ENCODE measurements at places on chromosomes 13 and 19. TPM values are rescaled to one million over a fixed set of nuclear protein-coding genes. Genes with fewer than 3 reads are reported as not detected.

GRCh38 chr19:35559281-35559659 lies 4.2 kb downstream of the ATP4A start:
- no peak for DNase-seq

GRCh38 chr19:21856773-21857514 lies 21.0 kb upstream of the ZNF43 start:
- DNase-seq: no peak

RAVER1 gene
- 14.1 TPM for polyA plus RNA-seq

DNA sequence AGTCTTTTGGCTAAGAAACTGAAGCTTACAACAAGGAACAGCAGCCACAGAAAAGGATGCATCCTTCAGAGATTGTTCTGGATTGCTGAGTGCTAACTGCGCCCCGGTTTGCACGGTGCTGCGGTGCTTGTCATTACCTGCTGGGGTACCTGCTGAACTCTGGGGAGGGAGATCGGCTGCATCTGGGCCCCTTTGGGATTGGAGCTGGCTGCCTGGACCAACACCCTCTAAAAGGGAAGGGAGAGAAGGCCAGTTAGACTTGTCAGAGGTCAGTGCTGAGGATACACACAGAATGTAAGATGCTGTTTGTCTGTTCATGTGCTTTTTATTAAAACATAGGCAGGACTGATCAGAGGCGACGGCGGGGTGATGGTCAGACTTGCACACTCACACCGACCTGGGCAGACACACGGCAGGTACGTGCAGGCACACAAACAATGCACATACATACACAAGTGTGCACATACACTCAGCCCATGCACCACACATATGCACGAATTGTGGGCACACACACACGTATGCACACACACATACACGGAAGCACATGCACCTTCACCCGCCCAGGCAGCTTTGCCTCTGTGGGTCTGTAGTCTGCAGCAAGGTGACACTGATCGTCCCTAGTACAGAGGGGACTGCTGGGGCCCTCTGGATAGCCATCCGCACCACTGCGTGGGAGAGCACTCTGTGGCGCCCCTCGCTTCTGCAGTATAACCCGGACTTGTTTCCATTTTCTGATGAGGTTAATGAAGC lies 66.1 kb downstream of the RFX2 start:
- no peak for DNase-seq

DNA sequence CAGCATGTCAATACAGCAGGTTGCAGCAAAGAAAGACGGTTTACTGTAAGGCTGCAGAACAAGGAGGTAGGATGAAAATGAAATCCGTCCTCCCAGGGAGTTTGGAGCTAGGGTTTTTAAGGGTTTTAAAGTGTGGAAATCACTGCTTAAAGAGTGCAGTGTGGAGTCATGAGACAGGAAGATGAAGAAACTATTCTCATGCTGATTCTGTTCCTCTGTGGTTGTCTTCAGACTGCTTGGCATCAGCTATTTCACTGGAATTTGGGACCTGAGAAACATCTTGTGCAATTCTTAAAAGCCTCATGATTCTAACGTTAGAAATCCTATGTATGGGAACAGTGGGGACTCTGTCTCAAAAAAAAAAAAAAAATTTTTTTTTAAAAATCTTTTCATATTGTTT lies 11.4 kb downstream of the ZNF331 start:
- DNase-seq: no peak

DNA sequence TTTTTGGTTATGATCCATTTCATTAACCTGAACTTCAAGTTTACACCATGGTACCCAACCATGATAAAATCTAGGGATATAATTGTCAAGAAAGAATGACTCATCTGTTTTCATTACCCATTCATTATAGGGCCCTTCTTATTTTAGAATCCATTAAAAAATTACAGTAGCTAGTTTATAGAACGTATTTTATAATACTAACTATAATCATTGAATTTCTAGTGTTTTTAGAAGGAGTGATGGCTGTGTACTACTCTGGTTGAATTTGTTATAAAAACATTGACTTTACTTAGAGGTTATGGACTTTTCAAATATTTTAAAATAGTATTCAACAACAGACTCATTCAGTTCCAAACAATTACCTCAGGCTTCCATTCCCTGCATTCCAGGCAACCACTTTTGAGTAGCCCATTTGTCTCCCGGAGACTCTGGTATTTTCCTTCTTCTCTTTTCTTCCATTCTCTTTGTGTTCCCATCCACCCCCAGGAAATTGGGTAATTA lies 71.9 kb upstream of the KLF12 start:
- DNase-seq: no peak

DNA sequence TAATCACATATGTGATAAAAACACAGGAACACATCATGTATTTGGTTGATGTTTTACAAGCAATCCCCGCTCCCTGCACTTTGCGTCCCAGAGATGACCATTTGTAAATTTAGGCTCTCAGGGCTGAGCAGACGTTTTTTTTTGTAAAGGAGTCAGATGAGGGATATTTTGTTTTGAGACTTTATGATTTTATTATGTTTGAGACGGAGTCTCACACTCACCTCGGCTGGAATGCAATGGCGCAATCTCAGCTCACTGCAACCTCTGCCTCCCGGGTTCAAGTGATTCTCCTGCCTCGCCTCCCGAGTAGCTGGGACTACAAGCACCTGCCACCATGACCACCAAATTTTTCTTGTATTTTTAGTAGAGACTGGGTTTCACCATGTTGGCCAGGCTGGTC lies 1.4 kb downstream of the TLE6 start:
- DNase-seq: no peak

SPACA7 gene
- not detected for polyA plus RNA-seq

DNA sequence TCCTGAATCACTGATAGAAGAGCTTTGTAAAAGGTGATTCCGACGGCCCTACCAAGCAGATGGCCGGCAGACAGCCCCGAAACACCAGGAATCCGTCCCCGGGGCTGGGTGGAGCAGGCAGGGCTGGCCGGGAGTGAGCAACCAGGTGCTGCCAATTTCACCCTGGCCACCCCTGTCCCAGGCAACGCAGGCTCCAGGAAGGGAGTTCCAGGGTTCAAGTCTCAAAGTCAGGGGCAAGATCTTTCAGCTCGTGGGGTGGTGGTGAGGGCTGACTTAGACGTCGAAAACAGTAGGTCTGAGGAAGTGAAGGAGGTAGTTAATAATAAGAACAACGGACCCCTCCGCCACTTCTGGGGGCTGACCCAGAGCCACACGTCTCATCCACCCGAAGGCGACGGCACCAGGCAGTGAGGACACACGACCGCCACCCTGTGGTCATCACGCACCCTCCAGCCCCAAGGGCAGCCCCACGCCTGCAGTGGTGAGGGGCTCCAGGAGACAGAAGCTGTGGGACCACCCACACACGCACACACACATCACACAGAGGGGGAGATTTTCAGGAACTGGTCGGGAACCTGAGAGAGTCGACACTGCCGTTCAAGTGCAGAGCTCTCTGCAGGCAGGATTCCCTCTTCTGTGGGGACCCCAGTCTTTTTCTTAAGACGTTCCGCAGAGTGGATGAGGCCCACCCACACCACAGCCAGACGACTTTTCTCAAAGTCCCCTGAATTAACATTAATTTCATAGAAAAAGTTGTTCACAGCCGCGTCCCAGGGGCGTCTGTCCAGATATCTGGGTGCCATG lies 67.2 kb downstream of the SPACA7 start:
- DNase-seq: no peak

DNA sequence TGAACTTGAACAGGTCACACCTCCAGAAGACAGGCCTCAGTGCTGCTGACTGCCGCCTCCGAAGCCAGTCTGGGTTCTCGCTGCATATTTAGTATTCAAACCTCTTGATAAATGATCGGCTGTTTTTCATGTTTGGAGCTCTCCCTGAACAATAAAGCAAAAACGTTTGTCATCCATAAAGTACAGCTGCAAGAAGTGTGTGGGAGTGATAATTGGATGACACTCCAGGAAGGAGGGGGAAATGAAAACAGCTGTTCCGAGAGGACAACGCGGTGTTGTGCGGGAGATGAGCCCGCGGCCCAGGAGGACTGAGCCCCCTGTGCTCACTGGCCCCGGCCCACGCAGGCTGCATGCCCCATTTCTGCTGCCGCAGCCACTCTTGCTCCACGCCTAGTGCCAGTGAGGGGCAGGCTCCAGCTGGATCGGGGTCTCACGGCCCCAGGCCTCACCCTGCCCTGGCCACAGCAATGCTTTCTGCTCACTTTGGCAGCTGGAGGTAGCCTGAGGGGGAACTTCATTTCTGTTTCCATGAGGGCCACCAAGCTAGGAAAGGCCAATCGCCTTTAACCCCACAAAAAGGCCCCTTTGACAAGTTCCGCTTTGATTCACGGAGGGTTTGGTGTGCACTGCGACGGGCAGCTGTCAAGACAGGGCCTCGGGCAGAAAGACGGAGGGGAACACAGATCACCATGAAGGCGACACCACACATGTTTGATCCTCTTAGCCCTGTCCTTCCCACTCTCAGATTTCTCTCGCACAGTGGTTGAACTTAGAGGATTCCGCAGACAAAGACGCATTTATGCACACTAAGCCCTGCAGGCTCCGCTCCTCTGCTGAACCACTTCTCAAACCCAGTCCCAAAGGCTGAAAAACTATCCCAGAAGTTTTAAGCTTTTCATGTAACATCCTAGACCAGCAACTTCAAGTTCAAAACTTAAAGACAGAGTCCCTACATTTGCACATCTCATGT lies 537.6 kb downstream of the EFNB2 start:
- no peak for DNase-seq

GRCh38 chr19:7933411-7933810 lies 7.5 kb upstream of the CTXN1 start:
- no peak for DNase-seq

LGI4 gene
- polyA plus RNA-seq: 1.1 TPM

DNA sequence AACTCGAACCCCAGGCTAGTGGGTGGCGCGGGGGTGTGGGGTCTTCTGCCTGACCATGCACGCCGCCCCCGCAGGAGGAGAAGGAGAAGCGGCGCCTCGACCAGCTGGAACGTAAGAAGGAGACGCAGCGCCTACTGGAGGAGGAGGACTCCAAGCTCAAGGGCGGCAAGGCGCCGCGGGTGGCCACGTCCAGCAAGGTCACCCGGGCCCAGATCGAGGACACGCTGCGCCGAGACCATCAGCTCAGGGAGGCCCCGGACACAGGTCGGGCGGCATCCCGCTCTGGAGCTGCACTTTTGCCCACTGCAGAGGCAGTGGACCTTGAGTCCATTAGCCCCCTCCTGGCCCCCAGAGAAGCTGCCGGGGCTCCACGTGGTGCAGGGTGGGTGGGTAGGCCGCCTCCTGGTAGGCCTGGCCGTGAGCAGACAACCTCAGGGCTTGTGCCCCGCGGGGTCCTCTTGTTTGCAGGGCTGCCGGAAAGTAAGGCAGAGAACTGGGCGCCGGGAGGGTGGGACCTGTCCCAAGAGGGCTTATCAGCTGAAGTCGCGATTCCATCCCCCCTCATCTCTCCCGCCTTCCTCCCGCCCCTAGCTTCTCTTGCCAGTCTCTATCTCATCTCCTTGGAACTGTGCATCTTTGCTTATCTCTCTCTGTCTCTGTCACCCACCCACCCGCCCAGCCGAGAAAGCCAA lies 9.9 kb downstream of the CCDC124 start:
- peak; percentile 83 for DNase-seq

PNMA8C gene
- polyA plus RNA-seq: not detected

DNA sequence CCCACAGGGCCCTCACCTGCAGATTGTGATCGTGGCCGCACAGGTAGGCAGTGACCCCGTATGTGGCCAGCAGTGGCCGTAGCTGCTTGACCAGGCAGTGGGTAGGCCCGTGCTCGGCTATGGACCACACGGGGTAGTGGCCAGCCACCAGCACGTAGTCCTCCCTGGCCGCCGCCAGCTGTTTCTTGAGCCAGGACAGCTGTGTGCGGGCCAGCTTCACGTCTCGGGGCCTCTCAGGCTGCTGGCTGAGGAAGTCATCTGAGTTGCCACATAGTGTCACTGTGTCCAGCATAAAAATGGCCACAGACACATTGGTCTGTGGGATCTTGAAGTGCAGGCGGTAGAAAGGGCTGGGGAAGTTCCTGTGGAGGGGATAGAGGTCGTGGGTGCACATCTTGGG lies 1.2 kb downstream of the ACP5 start:
- DNase-seq: no peak

- DNase-seq: no peak
Observed at GRCh38 chr13:109818886-109819285, 32.5 kb upstream of the IRS2 start.

DNA sequence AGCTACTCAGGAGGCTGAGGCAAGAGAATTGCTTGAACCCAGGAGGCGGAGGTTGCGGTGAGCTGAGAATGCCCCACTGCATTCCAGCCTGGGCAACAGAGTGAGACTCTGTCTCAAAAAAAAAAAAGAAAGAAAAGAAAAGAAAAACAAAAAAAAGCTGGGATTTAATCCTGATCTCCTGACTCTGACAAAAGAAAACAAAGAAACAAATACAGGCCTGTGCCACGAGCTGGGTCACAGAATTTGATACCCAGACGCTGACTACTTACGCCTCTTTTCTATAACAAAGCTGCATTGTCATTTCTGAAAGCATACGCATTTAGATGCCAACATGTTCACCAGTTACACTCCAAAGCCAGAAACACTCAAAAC lies 18.2 kb upstream of the GTF2F2 start:
- DNase-seq: no peak

- DNase-seq: no peak
Observed at GRCh38 chr13:25200783-25201182, 28.7 kb upstream of the AMER2 start.

- no peak for DNase-seq
Observed at GRCh38 chr13:79519255-79519654, 38.3 kb downstream of the NDFIP2 start.

TMEM145 gene
- polyA plus RNA-seq: not detected

GRCh38 chr19:17949956-17950309 lies 17.0 kb upstream of the KCNN1 start:
- no peak for DNase-seq

DNA sequence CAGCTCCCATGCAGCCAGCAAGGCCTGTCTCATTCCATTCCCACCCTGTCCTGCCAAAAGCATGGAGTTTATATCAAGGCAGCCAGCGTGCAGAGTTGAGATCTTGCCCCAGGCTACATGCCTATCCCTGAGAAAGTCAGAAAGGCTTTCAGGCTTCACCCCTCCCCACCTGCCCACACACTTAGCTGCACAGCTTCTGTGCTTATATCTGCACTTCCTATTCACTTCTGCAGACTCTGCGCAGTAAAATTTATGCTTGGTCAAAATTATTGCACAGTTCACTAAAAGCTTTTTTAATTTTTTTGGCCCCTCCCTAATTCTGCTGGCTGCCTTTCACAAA lies 12.5 kb upstream of the ZNF675 start:
- no peak for DNase-seq

LYL1 gene
- polyA plus RNA-seq: 0.67 TPM

TUBB4A gene
- polyA plus RNA-seq: 0.53 TPM

CGB2 gene
- not detected for polyA plus RNA-seq

PRR19 gene
- 0.81 TPM for polyA plus RNA-seq

- DNase-seq: no peak
Observed at GRCh38 chr13:112247471-112248405, 128.4 kb upstream of the SPACA7 start.

- DNase-seq: no peak
Observed at GRCh38 chr13:89694451-89694850, 1653.0 kb upstream of the MIR17HG start.

DNA sequence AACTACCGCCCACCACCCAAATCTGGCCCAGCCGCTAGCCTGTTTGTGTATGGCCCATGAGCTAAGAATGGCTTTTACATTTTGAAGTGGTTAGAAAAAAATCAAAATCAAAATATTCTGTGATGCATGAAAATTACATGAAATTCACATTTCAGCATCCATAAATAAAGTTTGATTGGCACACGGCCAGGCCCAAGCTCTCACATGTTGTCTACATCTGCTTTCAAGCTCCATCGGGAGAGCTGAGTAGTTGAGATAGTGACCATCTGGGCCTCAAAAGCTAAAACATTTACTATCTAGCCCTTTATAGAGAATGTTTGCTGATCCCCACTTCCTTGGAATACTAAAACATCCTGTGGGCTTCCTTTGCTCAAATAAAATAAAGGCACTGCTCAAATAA lies 14.5 kb downstream of the RFX2 start:
- DNase-seq: no peak

TMEM255B gene
- polyA plus RNA-seq: 9.3 TPM

ONECUT3 gene
- polyA plus RNA-seq: under 0.01 TPM
